Activated gamma-delta T cell (primary cell): ENCODE measurements at places on chromosomes 5 and 9.
A peak's percentile ranks its signal among the peaks of the same experiment; 100 is the strongest.

- DNase-seq: no peak
Observed at GRCh38 chr5:61159070-61159469, 3.2 kb downstream of the SMIM15 start.

- DNase-seq: no peak
Observed at GRCh38 chr9:124449381-124450151, 685 bp upstream of the ADGRD2 start.

GRCh38 chr9:131875828-131876485, 136.1 kb upstream of the RAPGEF1 start:
- no peak for DNase-seq

DNA sequence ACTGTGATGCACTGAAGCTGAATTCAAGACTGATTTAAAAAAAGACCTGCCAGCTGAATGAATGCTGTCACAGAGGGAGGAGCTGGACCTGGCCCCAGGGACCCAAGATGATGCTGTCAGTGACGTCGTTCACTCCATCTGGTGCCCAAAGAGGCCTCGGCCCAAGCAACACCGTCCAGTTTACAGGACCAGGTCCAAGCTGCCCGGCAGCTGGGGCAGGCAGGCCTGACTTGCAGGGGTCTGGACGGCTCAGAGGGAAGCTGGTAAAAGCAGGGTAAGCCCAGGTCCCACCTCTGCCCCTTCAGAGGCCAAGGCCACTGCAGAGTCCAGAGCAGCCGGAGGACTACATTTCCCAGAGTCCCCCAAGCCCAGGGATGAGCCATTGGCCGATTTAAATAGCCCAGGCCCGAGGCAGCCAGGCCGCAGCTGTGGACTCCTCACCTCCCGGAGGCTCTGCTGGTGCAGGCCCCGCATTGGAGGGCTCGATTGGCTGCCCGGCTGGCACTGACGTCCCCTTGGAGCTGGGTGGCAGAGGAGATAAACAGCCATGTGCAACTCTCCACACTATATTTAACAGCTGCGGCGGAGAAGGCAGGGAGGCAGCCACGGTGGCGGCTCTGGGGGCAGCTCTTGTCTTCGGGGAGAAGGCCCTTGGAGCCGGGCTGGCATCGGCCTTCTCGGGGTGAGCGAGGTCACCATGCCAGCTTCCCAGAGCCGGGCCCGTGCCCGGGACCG, at the start of gene PLPP7:
Gene PLPP7, plus strand, starts transcription at position 423 of the 735 bp plus-strand sequence. Its CDS starts 275 bp downstream, at position 698.
- DNase-seq: no peak

DNA sequence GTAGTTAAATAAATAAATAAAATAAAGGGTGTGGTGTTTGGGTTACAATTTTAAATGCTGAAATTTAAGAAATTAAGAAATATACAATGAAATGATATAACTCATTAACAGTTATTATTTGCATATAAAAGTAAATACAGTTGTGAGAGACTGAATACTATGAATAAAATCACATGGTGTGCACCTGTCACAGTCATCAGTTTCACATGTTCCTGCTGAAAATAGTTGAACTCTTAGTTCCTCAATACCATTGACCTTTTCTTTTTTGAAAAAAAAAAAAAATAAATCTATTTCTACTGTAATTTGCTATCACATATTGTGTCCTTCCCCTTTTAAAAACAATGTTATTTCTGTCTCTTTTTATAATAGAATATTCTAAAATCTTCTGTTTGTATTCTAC, 130.9 kb upstream of the CHD1 start:
- no peak for DNase-seq

DNA sequence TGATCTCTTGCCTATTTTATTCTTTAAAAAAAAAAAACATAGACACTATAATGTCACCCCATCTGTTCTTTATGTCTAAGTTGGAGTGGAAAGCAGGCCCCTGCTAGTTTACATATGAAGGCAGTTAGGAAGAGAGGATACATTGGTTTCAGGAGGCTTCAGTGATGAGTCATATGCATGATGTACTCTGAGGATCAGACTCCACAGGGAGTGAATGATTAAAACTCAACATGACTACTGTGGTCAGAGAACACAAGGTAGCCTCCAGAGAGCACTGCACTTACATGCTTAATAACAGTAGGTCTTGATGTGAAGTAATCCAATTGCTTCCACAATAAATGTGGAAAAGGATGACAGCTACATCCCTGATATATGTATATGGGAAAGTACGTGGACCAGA, 22.7 kb upstream of the FSTL4 start:
- no peak for DNase-seq

- no peak for DNase-seq
Observed at GRCh38 chr9:93256878-93257807, 73.2 kb downstream of the WNK2 start.

GRCh38 chr5:156981481-156981880, 18.5 kb upstream of the TIMD4 start:
- no peak for DNase-seq

- DNase-seq: no peak
Observed at GRCh38 chr9:87725900-87726709, at the start of gene CTSL. Gene CTSL, plus strand, starts transcription at chr9:87726119. Its CDS starts 1,485 bp downstream, at chr9:87727604.

- DNase-seq: peak; percentile 44
Observed at GRCh38 chr5:141691867-141692532, 10.0 kb upstream of the ARAP3 start.

DNA sequence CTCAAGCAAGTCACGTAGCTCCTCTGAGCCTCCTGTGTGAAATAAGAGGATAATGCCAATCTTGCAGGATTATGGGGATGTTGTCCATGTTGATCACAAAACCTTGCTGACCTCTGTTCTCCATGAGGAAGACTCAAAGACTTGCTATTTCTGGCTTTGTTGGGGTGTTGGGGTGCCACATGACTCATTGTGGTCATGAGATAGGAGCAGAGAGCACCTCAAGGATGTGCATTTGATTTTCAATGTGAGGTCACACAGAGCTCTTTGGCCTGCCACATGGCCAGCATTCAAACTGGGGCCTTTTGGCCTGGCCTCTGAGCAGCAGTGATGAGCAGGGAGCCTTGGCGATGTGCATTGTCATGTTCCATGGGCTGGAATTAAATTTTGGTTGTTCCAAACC, 380.3 kb downstream of the GADD45G start:
- DNase-seq: no peak

DNA sequence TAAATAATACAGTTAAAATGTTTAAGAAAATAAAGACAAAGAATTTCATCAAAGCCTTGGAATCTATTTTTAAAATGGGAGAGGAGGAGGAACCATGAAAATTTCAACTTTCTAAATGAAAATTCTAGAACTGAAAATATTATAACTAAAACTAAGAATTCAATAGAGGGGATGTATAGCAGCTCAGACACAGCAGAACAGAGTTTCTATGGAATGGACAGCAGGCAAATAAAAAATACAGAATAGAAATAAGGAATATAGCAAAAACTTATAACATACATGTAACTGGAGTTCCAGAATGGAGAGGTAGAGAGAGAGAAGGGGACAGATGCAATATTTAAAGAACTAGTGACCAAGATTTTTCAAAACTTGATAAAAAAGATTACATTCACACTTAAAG, 1.4 kb upstream of the RANBP17 start:
- DNase-seq: no peak

DNA sequence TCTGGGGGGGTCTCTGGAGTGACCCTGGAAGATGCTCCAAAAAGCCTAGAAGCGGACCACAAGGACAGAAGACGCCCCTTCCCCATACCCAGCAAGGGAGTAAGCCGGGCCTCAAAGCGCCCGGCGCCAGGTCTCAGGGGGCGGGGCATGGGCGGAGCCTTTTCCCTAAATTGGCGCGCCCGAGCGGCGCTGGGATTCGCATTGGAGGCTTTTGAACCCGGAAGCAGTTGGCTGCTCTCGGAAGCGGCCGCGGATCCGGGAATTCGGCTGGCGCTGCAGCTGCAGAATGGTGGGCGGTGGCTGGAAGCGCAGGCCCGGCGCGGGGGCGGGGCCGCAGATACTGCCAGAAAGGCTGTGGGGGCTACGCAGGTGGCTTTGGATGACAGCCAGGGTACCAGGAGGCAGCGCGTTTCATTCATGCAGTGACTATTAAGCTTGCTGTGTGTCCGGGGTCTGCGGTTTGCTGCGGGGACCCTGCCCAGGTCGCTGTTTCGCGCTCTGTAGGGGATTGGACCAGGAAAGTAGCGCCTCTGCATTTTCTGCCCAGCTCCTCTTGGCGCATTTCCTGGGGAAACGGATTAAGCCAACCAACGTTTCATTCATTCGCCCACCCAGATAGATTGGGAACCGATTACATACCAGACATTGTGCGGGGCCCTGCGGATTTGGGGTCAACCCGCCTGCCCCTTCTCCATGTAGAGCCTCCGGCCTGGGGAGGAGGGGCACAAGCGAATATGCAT, 83.0 kb upstream of the FREM1 start:
- no peak for DNase-seq

DNA sequence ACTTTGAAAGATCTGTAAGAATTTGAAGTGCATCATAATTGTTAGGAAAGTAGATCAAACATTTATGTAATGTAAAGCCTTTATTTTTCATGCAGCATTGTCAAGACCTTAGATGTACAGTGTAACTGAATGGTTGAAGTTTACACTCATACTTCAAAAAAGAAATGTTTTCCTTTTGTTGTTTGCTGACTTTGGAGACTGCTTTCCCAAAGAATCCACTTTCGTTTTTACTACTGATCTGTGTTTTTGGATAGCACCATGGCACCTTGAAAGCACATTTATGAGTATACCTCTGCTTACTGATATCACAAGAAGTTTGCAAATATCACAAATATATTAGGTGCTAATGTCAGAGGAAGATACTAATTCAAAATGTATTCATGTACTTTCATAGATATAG, 50.0 kb downstream of the PIP5K1B start:
- no peak for DNase-seq
